ENCODE measurements at places on chromosomes 4 and X.

- no peak for DNase-seq
These were observed 545.8 kb downstream of the IQCM start for GRCh38 chr4:149269835-149270234.

GRCh38 chr4:122712782-122713181 lies 19.7 kb upstream of the BBS12 start:
- no peak for DNase-seq

GRCh38 chr4:52370576-52370975 lies 288.5 kb downstream of the USP46 start:
- DNase-seq: no peak

- no peak for DNase-seq
These were observed 30.8 kb downstream of the EXOC1 start for GRCh38 chr4:55884093-55884850.

GRCh38 chr4:70936200-70936787 lies 34.1 kb downstream of the MOB1B start:
- no peak for DNase-seq

- no peak for DNase-seq
These were observed 88.3 kb upstream of the PDLIM3 start for GRCh38 chr4:185623444-185624258.

- DNase-seq: no peak
These were observed 156.4 kb downstream of the ARX start for GRCh38 chrX:24859211-24859841.

DNA sequence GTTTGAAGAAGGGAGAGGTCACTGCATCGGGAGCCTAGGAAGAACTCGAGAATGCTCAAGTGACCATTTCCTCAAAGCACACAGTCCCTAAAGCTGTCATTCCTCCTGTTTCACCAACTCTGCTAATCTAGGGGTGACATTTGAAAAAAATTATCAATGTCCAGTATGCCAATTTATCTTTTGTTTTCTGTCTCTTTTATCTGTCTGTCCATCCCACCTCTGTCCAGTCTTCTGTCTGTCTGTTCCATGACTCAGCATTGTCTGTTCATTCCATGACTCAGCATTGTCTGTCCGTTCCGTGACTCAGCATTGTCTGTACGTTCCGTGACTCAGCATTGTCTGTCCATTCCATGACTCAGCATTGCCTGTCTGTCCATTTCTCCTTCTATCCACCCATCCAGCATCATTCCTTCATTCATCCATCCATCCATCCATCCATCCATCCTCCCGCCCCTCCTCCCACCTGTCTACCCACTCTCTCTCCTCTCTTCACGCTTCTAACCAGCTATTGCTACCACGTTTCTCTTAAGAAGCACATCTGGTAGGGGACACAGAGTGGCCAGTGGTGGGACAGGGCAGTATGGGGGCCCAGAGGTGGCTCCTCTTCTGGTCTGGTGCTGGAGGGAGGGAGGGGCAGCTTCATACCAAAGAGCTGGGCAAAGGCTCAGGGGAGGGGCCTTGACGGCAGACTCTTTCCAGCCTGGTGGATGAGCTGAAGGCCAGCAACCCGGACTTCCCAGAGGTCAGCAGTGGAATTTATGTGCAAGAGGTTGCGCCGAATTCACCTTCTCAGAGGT lies 34.1 kb downstream of the HTRA3 start:
- no peak for DNase-seq

DNA sequence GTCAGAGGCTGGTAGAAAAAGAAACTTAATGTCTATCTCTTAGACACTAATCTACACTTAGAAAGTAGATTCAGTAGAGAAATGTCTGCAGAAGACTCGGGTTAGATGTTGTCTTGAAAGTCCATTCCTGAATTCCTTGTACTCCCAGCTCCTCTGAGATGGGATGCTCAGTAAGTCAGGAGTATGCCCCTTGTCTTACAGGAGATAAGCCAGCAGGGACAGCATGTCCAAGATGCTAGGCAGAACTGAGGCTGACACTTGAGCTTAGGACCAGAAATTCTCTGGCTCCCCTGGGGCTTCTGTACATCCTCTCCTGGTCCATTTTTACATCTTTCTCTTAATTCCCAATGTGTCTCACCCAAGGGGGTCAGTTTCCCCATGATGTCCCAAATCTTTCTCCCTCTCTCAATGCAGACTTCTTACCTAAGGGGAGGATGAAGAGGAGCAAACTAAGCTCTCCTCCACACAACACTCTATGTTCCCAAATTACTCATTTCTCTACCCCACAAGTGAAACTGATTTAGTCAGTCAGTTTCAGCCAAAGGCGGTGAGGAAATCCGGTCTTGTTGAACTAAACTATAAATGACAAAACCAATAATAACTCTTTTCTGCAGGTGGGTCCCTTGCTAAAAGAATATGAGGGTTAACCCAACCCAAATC lies 558.2 kb upstream of the DIPK2B start:
- no peak for DNase-seq

GRCh38 chr4:169540774-169541173 lies 71.6 kb downstream of the NEK1 start:
- DNase-seq: no peak

GRCh38 chrX:41350976-41351569 lies 17.1 kb downstream of the DDX3X start:
- DNase-seq: no peak

DNA sequence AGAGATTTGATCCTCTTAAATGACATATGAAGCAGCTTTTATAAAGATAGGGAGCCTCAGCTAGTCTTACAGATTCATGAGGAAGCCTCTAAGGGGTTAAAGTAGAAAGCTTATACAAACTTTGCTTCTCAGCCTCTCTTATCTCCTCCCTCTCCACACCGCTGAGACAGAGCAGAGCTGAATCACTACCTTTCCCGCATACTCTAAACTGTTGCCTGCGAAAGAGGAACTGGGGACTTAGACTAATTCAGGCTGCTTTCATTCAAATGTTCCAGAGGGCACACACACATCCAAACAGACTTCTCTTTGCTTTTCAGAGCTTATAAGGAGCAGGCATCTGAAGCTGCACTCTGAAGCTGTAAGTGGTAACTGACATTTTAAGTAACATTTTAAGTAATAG lies at the start of gene SERTM2:
Gene SERTM2 (plus strand): TSS at position 169 of the 400 bp plus-strand sequence. CDS start 7,213 bp downstream, outside the sequence.
- no peak for DNase-seq

- DNase-seq: no peak
These were observed 405.8 kb upstream of the ADGRL3 start for GRCh38 chr4:60794372-60794771.

DNA sequence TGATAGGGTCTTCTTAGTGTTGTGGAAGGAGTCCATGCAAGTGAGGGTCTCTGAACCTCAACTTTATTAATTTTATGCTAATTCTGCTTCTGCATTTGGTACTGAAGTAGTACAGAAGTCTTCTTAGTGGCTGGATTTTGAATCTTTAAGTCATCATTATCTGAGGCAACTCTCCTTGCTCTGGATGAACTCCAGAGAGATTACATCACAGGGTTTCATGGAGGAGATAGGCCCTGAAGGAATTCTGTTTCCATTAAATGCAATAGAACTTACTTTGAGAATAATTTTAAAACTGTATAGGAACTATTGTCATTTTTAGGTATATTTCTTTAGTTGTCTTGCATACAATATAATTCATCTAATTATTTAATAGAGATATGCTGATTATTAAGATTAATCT lies 451.2 kb downstream of the FAT4 start:
- DNase-seq: no peak

Data from mucosa of gallbladder (tissue), 1 donor.